ENCODE measurements at places on chromosomes 16 and 17.

- no peak for DNase-seq
Observed at GRCh38 chr16:71933913-71934695, 38.8 kb downstream of the IST1 start.

DNA sequence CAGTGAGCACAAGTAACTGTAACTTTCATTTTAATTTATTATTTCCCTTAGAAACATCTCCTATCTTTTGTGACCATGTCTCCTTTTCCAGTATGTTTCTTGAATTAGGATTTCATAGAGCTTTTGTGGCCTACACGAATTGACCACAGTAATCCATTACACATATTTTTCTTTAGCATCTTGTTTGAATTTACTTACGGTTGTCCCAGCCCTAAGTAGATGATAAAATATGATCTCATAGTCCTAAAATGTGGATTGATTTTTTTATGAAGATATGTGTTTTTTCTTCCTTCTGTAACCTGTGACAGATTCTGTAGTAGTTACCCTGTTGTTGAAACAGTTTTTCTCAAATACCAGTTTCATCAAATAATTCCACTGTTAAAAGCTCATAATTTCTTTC lies 61.5 kb downstream of the NF1 start:
- no peak for DNase-seq

GRCh38 chr17:41657176-41657754 lies 31.4 kb upstream of the EIF1 start:
- DNase-seq: no peak

GRCh38 chr16:70604407-70605282 lies 41.7 kb upstream of the IL34 start:
- DNase-seq: no peak

DNA sequence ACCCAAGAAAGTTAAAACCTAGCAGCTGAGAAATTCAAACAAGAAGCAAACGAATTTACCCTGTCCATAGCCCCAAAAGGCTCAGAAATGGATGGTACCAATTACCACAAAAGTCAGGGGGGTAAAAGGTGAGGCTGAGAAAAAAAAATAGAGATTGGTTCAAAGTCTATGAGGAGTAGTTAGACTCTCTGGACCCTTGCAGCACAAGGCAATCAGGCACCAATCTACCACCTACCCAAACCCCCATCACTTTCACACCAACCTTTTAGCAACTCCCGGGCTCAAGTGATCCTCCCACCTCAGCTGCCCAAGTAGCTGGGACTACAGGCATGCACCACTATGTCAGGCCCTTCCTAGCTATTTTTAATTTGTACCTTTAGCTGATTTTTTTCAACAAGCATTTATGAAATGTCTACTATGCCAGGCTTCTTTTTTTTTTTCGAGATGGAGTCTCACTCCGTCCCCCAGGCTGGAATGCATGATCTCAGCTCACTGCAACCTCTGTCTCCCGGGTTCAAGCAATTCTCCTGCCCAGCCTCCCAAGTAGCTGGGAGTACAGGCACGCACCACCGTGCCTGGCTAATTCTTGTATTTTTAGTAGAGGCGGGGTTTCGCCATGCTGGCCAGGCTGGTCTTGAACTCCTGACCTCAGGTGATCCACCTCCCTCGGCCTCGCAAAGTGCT lies 40.8 kb downstream of the USP32 start:
- DNase-seq: no peak

GRCh38 chr16:68907781-68908181 lies 64.5 kb downstream of the TANGO6 start:
- no peak for DNase-seq

DNA sequence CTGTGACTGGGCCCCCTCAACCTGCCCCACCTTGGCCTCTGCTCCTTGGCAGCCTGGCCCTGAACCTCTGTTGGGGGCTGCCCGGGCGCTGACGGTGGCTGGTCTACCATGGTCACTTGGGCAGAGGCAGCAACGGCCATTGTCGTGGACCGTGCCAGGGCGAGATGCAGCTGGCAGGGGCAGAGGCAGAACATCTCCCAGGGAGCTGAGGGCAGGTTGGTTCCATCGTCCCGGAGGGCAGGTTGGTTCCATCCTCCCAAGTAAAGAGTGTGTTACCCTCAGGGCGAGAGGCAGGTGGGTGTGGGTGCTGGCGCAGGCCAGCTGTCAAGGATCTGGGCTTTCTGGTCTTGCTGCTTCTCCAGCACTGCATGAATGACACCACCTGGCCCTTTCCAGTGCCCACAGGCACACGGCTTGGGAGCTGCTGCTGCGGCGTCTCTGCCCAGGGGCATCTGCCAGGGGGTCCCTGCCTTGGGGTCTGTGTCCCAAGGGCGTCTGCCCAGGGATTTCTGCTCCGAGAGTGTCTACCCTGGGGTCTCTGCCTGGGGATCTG lies 12.0 kb downstream of the ACSF3 start:
- no peak for DNase-seq

DNA sequence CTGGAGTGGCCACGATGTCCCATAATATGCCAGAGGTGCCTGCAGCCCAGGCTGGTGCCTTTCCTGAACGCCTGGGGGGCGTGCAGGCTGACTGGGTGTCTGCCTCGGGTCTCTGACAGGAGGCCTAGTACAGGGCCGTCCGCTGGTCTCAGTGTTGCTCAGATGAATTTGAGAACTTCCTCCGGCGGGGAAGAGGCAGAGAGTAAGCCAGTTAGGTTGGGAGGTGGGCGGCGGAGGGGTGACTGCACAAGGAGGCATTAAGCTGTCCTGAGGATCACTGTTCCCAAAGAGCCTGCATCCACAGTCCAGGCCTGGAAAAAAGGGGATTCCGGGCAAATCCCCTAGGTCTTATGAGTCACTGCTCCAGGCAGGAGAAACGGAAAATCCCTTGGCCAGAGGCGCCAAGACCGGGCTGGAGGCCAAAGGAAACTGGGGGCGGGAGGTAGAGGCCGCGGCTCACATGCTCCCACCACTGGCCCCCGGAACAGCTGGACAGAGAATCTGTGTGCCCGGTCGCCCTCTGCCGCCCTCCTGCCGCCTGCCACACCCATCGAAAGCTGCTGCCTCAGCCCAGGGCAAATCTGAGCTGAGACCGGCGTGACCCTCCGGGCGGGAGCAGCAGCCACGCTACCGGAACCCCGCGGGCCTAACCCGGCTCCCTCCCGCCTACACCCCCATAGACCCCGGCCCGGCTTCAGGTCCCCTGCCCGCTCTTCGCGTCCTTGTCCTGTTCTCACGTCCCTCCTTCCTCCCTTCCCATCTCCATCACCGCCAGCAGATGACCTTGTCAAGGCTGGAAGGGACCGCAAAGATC lies 1.2 kb downstream of the TRIM47 start:
- DNase-seq: no peak

DNA sequence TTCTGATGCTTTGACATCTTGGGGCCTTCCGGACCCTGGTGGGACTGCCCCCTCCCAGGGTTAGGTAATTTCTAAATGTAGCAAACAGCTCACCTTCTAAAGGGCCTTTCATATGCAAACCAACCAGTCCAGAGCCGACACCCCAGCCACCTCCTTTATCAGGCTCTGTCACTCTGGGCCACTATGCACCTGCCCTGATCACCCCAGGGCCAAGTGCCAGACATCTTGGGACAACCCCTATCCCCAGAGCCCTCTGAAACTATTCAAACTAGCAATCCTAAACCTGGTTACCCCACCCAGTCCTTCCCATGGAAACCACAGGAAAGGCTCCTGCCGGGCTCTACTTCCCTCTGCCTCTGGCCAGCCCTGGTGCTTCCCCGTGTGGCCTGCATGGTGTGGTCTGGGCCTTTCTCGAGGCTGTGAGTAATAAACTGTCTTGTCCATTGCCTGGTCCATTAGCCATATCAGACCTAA lies 91.2 kb upstream of the TNRC6C start:
- no peak for DNase-seq

DNA sequence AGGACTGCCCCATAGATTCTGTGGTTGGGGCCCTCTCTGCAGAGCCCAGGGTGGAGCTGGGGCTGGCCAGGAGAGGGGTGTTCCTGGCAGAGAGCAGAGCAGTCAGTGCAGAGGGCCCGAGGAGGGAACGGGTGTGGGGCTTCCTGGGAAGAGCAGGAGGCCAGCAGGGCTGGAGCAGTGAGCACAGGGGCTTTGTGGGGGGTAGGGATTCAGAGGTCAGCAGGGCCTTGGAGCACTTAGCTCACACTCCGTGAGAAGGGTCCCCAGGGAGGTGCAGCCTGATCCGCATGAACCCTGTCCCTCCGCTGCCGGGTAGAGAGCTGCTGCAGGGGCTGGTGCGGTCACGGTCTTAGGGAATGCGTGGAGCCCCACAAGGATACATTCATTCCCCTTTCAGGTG lies 113.0 kb upstream of the CIBAR2 start:
- DNase-seq: no peak

All from effector memory CD8-positive, alpha-beta T cell (primary cell).